ENCODE measurements at places on chromosomes 16 and 17.

DNA sequence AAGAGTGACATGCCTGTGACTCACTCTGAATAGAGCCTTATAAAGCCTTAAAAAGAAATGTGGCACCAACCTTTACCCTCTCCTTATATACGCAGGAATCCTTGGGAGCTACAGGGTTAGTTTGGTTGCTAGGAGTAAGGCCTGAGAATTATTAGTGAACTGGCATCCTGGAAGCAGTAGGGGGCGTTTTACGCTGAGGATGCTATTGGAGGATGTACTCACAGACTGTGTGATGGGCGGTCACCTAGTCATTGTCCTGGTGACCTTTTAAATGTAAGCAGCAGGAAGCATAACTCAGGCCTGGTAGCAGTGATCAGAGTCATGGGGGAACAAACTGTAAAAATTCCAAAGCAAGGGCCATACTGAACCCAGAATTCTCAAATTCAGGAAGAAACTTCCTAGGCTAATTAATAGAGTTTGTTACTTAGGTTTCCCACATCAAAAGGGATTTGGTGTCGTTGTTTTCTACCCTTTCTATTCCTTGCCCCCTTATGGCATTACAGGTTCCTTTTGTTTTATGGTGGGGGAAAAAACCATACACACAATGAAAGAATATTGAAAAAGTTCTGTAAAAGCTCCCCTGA, 153.8 kb downstream of the SNX11 start:
- no peak for DNase-seq

- DNase-seq, result no peak
These were observed 94.0 kb downstream of the CACNG1 start for GRCh38 chr17:67138392-67138791.

GRCh38 chr17:27993723-27994310, 48.7 kb upstream of the NLK start:
- no peak for DNase-seq

DNA sequence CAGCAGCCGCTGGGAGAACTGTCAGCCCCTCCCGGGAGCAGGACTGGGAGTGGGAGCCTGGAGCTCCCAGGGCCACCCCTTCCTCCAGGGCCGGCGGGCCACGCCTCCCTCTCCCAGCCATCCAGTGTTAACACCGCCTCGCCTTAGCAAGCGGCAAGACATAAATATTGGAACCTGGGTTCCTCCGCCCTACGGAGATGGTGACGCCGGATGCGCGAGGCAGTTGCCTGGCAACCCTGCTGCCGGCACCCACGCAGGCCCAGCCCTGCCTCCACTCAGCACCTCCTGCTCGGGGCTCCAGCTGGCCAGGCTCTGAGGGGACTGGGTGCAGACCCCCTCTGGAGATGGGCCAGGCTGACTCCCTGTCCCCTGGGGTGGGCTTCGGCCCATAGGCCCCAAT, 27.4 kb upstream of the CACNA1H start:
- no peak for DNase-seq

GRCh38 chr17:55162556-55162946, 102.2 kb upstream of the HLF start:
- no peak for DNase-seq

- DNase-seq, result no peak
These were observed 54.8 kb downstream of the RAP1GAP2 start for GRCh38 chr17:2850991-2851390.

DNA sequence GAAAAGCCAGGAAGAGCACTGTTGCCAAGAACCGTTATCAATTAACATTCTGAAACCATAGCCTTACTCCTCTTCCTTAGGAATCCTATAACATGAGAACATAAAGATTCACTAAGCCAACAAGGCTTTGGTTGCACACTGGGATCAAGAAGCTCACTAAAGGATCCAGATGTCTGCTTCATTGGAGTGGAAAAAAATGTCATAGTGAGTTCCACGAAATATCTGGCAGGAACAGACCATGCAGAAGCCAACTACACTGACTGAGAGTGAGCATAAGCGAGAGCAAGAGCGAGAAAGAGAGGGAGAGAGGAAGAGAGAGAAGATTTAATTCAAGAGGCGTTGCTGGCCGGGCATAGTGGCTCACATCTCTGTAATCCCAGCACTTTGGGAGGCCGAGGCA, 13.4 kb upstream of the MEIOC start:
- DNase-seq, result no peak

DNA sequence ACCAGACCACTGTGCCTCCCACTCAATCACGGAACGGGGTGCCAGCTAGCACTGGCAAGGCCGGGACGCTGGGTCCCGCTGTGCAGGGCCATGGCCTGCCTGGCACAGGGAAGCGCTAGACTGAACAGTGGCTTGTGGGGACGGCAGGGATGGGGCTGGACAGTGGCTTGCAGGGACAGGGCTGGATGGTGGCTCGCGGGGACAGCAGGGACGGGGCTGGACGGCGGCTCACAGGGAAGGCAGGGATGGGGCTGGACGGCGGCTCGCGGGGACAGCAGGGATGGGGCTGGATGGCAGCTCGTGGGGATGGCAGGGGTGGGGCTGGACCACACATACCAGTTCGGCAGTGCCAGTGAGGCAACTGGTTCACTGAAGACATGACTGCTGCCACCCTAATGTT, 32.6 kb downstream of the LMF1 start:
- no peak for DNase-seq

DNA sequence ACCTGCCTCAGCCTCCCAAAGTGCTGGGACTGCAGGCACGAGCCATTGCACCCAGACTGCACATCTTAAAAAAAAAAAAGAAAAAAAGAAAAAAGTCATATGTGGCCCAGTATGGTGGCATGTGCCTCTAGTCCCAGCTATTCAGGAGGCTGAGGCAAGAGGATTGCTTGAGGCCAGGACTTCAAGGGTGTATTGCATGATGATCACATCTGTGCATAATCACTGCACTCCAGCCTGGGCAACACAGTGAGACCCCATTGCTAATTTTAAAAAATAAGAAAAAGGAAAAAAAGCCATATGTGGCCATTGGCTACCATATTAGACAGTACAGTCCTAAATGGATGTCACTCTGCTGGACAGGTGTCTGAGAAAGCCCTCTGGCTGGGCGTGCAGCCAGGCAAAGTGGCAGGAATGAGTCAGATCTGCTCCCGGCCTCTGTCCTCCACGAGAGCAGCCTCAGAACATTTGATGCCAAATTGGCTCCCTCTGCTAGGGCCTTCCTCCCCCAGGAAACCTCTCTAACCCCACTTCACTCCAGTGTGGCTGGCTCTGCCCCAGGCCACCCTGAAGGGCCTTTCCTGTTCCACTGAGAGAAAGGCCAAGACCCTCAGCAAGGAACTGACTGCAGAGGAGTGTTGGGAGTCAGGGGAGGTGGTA, 14.7 kb downstream of the CA7 start:
- DNase-seq, result no peak

DNA sequence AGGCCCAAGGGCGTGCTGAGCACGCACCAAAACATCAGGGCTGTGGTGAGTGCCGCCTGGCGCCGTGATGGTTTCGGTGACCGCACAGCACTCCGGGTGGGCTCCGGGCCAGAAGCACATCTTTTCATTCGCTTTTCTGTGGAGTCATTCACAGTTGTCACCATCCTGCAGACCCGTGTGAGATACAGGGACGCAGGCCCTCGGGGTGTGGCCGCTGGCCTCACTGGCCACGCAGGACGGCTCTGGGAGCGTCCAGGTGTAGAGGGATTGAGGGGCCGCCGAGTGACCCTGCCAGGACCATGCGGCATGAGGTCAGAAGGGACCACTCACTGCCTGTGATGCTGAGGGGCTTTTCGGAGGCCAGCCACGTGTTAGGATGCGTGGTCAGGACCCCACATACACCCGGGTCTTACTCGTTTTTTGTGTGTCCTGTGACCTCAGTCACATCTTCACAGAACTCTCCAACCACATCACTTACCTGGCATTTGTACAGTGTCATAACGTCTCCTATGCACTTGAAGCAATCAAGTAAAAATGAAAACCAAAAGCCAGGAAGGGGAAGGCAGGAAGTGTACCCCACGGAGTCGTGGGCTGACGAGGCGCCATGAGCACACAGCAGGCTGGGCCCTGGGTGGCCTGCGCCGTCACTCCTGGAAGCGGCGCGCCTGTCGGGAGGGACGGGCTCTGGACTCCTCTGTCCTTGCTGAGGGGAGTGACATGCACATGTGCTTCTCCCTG, 7.8 kb downstream of the ACSF3 start:
- DNase-seq, result no peak

- no peak for DNase-seq
These were observed at the start of gene LASP1NB for GRCh38 chr17:38925263-38925995. TSS of gene LASP1NB (plus strand) at chr17:38925614.

GRCh38 chr17:27157898-27158297, 136.0 kb upstream of the WSB1 start:
- no peak for DNase-seq

DNA sequence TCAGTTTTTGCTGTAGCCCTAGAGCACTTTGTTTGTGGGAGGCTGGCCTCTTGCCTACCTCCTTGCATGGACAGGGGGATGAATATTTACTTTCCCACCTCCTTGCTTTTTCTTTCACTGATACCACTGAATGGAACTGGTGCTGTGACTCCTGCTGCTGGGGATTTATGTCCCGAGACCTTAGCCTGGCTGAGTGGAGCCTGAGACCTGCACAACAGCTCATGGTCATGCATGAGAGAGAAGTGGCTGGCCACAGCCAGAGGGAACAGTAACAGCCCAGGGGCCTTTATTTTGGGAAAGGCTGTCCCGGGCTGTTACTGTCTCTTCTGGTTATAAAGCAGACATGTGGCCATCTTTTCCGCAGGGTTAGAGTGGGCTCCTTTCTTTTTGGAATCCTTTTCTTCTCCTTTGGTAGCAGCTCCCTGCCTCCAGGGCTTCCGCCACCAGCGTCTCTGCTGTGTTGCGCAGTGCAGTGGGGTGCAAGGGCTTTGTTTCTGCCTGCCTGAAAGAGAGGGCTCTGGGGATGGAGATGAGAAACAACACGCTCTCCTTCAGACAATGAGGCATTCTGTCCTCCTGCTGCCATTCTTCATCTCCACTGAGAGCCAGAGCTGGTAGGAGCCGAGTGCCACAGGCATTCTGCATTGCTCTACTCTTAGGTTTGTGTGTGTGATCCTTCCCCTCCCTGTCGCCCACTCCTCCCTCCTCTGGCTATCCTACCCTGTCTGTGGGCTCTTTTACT, 14.5 kb downstream of the SNX11 start:
- DNase-seq, result no peak

DNA sequence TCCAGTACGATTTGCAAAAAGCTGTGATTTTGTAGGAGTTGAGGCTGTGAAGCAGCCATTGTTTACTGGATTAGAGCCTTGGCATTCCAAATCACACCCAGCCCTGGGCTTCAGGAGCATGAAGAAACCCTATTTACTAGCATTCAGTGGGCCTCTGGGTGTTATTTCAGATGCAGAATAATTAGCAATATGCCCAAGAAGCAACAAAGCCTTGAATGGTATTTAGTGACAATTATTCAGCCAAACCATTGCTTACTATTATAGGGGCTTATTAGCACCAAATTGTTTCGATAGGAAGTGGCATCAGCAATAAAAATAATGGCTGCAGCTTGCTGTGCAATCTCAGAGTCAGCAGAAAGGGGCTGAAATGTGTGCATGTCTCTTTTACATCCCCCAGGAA, 166.6 kb upstream of the SHISA6 start:
- DNase-seq, result no peak

DNA sequence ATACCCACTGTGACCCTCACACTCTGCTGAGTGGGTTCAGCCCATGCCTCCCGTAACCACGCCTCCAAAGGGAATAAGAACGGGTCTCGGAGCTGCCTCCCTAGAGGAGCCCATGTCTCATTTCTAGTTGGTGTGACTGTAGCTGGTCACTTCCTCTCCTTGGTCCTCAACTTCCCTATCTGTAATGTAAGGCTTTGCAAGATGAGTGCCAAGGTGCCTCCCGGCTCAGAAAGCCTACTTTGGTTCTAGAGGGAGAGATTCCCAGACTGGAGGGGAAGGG, 20.8 kb downstream of the C16orf74 start:
- DNase-seq, result no peak

- DNase-seq, result no peak
These were observed 55.5 kb downstream of the SEC14L1 start for GRCh38 chr17:77196251-77196650.

- DNase-seq, result no peak
These were observed 32.4 kb downstream of the SMARCE1 start for GRCh38 chr17:40615068-40615840.

- no peak for DNase-seq
These were observed 21.9 kb downstream of the ST3GAL2 start for GRCh38 chr16:70416748-70417616.

DNA sequence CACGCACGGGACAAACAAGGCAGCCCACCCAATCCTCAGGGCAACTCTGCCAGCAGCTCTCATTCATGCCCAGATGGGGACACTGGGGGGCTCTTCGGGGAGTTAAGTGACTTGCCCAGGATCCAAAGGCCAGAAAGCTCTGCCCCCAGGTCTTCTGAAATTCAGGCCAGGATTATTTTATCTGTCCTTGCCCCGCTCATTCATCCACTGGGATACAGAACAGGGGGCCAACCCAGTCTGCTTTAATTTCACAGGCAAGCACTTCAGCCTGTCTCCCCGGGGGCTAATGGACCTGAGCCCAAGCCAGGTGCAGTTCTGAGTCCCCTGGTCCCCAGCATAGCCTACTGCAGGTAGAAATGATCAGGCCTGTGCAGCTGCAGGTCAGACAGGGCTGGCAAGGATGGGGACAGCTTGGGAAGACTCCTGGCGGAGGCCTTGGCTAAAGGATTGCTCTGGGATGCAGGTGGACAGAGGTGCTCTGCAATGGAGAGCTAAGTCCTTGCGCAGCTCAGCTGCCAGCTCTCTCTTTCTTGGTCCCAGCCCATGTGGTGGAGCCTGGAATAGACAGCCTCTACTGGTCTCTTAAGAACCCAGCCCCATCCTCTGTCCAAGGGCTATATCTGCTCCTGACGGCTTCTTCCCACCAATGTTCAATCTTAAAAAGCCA, 766 bp upstream of the B3GNT9 start:
- no peak for DNase-seq

DNA sequence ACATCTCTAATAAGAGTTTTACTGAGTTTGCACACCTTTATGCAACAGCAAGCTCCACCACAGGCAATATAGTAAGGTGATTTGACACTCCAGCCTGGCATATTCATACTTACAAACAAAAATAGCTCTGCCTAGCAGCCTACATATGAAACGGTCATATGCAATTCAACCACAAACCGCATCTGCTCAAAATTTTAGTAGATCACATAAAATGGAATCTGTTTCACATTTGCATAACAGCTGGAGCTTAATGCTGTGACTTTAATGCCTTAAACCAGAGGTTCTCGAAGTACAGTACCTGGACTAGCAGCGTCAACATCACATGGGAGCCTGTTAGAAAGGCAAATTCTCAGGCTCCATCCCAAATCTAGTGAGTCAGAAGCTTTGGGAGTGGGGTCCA, 578.4 kb downstream of the CDH11 start:
- DNase-seq, result no peak

- DNase-seq, result no peak
These were observed 20.0 kb downstream of the MXRA7 start for GRCh38 chr17:76690596-76691280.

DNA sequence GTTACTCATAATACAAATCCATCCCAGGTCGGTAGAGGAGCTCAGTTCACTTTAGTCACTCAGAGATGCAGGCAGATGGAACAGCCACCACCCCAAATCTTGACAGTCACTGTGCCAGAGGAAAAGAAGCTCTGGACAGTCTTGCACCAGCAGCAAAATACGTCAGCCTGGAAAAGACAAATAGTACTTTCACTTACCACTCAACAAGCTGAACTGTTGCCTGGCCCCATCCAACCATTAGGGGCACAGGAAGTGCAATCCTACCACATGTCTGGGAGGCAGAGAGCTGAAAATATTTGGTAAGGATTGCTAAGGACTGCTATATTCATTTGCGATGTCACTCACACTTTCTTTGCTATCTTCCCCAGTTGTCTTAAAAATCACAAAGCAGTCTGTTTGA, 239.1 kb upstream of the TOX3 start:
- DNase-seq, result no peak

GRCh38 chr17:39664581-39665561, at the start of gene TCAP:
TSS of gene TCAP (plus strand) at chr17:39665349. CDS start at chr17:39665360, 11 bp downstream.
- DNase-seq, result no peak

Measured in T-helper 2 cell (primary cell).